ENCODE measurements at places on chromosomes 11 and 22.

GRCh38 chr22:49201046-49201970, 626.4 kb downstream of the BRD1 start:
- peak; percentile 47 for DNase-seq

DNA sequence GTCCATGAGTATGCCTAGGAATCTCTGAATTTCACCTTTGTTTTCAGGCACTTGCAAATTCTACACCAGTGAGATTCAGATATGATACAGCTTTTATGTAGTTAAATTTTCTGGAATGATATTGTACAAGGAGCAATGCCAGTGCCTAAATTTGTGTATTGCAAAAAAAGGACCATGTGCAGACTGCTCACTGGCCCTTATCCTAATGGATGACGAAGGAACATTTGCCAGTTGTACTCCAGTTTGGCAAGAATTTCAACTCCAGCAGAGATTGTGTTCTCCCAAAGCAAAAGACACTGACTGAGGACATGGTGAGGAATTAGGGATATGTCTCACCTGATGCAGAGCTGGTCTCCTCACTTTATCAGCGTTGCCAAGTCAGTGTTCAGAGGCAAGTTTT, 8.6 kb downstream of the NAT10 start:
- DNase-seq: no peak

DNA sequence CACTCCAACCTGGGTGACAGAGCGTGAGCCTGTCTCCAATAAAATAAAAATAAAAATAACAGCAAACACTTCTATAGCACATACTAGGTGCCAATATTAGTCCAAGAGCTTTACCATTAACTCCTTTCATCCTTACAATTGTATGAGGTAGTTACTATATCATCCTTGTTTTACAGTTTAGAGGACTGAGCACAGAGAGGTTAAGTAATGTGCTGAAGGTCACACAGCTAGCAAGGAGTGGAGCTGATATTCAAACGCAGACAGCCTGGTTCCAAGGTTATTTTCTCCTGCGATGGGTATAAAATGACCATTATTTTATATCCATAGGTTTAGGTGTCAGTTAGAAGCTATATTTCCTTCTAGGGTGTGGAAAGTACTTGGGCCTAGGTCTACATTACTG, 80.7 kb upstream of the LMO1 start:
- no peak for DNase-seq

GRCh38 chr22:26023104-26023775, 146.0 kb upstream of the SEZ6L start:
- DNase-seq: no peak

GRCh38 chr11:26149585-26149984, 182.3 kb upstream of the ANO3 start:
- no peak for DNase-seq

- no peak for DNase-seq
Observed at GRCh38 chr11:35413598-35413997, 5.8 kb downstream of the SLC1A2 start.

- no peak for DNase-seq
Observed at GRCh38 chr11:95289378-95290101, 58.5 kb upstream of the SESN3 start.

DNA sequence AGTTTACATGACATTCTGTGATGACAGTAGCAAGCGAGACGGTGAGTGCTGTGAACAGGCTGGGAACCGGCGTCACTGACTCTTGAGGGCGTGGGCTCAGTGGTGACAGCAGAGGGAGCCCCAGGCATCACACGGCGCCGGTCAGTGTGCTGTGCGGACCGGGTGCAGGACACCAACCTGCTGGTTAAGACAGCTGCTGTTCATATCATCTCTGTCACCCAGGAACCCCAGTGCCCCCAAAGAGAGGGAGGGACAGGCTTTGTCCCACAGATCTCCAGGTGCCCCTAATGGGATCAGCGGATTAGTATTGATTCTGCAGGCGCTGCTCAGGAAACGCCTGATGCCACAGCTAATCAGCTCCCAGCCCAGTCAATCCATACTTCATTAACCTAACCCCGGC, 18.4 kb downstream of the B3GAT1 start:
- DNase-seq: no peak

GRCh38 chr11:46120346-46121300, 631 bp downstream of the PHF21A start:
- DNase-seq: peak; percentile 46

GRCh38 chr22:49240016-49240380, 587.7 kb downstream of the BRD1 start:
- no peak for DNase-seq

DNA sequence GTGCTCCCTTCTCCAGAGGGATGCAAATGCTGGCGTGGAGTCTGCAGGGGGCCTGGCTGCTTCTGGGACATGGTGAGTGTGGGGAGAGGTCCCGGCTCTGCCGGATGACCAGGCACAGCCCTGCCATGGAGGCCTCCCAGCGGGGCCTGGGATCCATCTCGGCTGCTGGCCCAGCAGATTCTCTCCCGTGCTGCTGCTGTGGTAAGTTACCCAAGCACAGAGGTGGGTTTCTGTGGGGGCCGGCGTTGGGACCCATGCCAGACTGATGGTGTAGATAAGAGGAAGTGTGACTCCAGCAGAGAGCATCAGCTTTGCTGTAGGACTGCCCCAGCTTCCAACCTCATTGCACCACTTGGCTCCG, 147.5 kb upstream of the B3GAT1 start:
- no peak for DNase-seq

DNA sequence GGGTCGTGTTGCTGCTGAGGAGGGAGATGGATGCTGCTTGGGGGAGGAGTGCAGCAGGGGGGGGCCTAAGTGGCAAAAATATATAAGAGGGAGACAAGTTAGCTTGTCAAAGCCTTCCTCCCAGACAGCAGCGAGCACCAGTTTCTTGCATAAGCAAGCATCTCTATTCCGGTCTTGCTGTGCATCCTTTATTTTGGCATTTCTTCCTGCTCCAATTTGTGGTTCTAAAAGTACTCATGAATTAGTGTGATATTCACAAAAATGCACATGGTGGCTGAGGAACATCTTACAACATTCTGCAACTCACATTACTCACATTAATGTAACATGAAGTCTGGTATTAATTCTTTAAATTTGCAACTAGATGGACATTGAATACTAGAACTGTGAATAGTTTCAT, 32.1 kb downstream of the GDPD5 start:
- no peak for DNase-seq

DNA sequence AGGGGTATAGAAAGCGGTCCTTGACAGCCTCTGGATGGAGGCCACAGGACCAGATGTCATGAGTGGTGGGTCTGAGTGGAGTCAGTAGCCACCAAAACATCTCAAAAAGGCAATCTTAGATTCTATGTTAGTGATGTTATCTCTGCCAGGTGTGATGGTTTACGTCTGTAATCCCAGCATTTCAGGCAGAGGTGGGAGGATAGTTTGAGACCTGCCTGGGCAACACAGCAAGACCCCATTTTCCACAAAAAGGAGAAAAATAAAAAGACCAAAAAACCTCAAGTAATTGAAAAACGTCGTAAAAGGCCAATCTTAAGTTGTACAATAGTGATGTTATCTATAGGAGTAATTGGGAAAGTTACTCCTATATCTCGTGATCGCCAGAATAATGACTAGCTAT, 3.7 kb upstream of the MTCH2 start:
- no peak for DNase-seq

- no peak for DNase-seq
Observed at GRCh38 chr11:19101796-19102520, 15.0 kb upstream of the ZDHHC13 start.

DNA sequence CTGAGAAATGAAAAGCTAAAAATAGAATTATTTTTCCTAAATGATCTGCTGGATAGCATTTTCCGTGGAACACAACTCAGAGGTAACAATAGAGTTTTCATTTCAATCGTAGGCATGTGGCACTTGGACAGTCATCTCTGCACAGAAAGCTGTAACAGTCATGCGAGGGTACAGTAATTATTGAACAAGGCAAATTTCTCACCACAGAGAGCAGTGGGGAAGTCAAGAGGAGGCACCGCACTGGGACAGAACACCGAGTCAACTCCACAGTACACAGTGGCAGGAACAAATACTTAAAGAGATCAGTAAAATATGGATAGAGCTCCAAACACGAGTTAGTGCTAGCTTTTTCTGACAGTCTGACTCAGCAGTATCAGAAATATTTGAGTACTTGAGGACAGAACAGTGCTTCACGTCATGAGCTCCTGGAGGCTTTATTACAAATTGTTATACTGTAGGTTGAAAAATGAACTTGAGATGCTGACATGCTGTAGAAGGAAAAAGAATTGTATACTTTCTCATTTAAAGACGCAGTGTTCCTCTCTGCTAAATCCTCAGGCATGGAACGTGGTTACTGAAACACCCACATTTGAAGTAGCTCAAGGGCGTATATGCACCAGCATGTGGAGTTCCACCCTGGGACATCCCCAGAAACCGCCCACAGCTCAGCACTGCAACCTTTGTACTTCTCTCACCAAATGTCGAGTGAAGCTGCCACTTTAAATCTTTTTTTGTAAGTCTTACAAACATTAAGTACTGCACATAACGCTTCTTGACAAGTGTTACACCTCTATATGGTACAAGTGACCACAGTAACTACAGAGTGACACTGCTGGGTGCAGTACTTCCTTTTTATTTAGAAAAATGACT, 27.4 kb upstream of the YPEL1 start:
- DNase-seq: no peak

GRCh38 chr11:45304992-45305335, 18.8 kb upstream of the SYT13 start:
- DNase-seq: no peak

DNA sequence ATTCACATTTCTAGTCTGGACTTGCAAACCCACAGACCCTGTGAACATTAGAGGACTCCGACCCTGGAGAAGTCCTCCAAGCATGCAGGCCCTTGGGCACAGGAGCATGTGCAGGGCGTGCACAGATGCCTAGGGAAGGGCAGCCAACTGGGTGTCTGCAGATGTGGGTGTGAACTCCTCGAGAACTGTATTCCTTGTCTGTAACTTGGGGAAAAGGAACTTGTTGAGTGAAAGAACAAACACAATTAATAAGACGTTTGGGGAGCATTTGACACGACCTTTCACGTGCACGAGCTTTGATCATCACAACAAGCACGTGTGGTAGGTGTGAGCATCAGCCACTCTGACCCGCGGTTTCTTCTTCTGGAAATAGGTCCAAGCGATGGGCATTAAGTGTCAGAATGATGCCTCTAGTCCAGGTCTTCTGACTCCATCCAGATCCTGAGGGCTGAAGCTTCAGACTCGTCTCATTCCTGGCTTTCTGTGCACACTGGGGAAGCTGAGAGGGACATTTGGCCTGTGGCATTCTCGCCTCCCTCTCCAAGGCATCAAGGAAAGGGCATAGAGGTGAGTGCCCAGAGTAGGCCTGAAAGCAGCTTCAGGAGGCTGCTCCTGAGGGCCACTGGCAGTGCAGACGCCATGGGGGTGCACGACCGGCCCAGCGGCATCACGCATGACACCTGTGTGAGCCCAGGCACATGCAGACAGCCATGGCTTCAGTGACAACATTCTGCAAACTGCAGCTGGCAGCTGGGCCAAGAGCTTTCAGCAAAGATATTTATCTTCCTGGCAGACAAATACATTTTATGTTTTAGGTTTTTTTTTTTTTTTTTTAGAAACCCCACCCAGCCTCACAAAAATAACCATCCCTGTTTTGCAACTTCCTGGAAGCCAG, 32.5 kb downstream of the ALX4 start:
- no peak for DNase-seq

DNA sequence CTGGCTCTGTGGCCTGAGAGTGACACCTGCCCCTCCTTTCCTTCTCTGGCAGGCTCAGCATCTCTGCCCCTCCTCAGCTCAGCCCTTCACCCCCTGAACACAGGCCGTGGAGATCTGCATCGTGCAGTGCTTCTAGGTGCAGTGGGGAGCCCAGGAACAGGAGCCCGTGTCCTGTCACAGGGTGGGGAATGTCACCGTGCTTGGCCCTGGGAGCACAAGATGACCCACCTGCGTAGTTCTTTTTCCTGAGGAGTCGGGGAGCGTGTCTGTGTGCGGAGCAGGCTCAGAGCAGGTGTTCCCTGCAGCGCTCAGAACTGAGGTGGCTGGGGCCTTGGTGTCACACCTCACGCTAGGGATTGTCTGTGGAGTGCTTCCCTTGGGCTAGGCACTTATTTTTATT, 10.6 kb downstream of the TBC1D22A start:
- peak; percentile 59 for DNase-seq

- DNase-seq: no peak
Observed at GRCh38 chr11:27938011-27938410, 169.9 kb downstream of the KIF18A start.

- peak; percentile 84 for DNase-seq
Observed at GRCh38 chr22:43643387-43643786, 168.7 kb downstream of the EFCAB6 start.

GRCh38 chr11:10899121-10899830, 41.4 kb upstream of the ZBED5 start:
- DNase-seq: no peak

GRCh38 chr11:114280696-114281095, 15.5 kb upstream of the NNMT start:
- DNase-seq: peak; percentile 87

DNA sequence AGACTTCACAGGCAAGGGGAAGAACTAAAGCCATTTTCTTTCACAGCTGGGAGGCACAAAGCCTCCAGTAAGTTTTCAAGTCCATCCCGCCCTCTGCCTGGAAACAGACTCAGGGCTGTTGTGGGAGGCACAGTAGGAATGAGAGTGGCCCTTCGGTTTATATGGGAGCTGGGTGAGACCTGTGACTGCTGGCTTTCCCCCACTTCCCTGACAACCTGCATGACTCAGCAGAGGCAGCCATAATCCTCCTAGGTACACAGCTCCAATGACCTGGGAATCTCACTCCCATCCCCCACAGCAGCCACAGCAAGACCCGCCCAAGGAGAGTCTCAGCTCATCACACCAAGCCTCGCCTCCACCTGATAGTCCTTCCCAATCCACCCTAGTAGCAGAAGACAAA, 12.1 kb upstream of the TMEM45B start:
- DNase-seq: no peak

DNA sequence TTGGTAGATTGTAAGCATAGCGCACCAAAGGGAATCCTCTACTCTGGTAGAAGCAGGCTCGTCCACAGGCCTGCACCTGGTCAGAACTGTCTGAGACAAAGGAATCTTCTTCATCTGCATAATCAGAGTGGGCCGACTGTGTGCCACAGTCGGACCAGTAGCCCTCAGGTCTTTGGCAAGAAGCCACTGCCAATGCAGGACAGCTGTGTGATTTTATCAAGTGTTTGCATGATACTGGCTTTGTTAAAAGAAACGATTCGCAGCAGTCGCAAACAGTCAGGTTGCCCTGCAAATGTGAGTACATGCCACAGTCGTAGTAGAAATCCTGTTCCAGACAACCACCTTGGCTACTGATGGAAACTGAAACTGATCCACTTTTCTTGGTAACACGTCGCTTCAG, 4.9 kb upstream of the CCDC34 start:
- DNase-seq: no peak

GRCh38 chr22:24400034-24400725, 27.2 kb upstream of the ADORA2A start:
- no peak for DNase-seq

GRCh38 chr11:45193695-45194094, 47.3 kb downstream of the PRDM11 start:
- DNase-seq: no peak

GRCh38 chr11:110613197-110613918, 98.9 kb downstream of the ARHGAP20 start:
- DNase-seq: no peak

- peak; percentile 89 for DNase-seq
Observed at GRCh38 chr11:44595964-44596381, 30.5 kb downstream of the CD82 start.
